ENCODE measurements at places on chromosomes 4 and X. TPM values are rescaled to one million over a fixed set of nuclear protein-coding genes. Genes with fewer than 3 reads are reported as not detected.
A peak's percentile ranks its signal among the peaks of the same experiment; 100 is the strongest.

- peak; percentile 32 for DNase-seq
These were observed 19.5 kb upstream of the NFXL1 start for GRCh38 chr4:47933840-47934239.

DNA sequence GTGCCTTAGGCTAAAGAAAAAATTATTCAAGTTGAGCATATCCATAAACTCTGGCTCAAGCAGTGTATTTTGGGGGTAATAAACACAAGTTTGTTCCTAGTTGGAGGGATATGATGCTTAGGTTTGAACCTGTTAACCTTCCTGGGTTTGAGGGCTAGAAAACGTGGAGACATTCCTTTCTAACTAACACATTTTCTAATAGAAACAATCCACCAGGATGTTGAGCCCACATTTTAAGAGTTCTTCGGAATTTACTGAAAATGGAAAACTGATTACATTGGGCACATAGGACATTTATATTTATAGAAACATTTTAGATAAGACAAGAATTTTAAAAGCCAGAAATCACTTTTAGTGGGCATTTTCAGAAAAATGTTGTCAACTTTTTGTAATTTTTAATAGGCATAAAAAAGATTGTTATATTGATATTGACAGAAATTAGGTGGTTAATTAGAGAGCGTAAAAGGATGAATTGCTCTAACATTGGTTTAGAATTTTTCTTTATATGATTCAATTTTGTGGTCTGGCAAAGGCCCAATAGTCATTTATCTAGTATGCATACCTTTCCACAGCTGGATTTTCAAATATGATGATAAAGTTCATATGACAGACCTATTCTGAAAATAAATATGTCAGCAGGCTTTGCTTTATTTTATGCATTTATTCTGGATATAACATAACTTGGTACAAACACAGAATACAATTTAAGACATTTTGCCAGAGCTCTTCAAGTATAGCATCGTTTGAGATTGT, 49.2 kb downstream of the CEP44 start:
- peak; percentile 69 for DNase-seq

Gene PSAPL1
- not detected for polyA plus RNA-seq

- DNase-seq: peak; percentile 48
These were observed 112.2 kb upstream of the MAP3K15 start for GRCh38 chrX:19627533-19627932.
